Kidney epithelial cell (primary cell): ENCODE measurements at places on chromosomes 7 and 10.

DNA sequence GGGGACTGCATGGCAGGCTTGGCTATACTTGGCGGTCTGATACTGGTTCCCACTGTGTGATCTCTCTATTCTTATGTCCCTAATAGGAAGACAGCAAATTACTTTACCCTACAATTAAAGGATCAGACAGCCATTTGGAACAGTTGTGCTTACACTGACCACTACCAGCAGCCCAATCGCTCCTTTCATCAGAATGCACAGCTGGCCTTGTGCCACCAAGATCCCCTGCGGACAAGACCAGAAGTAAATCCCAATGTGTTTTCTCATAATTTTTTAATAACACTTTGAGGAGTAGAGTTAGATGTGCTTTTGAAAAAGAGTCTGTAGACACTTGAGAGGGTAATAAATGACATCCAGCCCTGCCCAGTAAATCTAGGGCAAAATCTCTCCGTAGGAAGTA, 297.2 kb upstream of the ZNF32 start:
- no peak for DNase-seq

- no peak for DNase-seq
Measured at GRCh38 chr10:36899652-36900051, 225.7 kb upstream of the ANKRD30A start.

DNA sequence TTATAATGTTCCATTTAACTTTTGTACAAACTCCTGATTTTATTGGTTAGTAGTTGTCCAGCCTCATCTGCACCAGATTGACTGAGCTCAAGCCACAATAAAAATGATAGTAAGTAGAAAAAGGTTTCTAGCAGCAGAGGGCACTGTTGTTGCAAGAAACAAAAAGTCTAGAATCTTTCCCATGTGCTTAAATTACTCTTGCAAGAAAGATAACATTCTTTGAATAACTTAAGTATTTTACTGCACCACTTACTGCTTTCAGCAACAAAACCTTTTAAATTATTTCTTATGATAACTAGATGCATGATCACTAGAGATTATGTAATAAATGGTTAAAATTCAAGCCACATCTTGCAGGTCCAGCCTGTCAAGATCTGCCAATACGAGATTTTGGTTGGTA, 27.0 kb downstream of the LMOD2 start:
- peak; percentile 38 for DNase-seq

DNA sequence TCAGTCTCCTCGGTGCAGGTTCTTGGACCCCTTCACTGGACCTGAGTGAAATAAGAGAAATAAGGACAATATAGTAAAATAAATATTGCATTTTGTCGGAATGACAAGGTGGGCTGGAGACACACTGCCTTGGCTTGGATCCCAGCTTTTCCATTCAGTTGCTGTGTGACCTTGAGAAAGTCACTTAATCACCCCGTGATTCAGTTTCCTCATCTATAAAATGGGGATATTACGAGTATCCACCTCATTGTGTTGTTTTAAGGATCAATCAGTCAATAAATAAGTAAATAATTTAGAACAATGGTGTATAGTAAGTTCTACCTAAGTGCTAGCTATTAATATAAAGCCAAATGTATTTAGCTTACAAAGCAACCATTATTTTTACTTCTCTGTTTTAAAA, 29.1 kb downstream of the HK1 start:
- no peak for DNase-seq

- DNase-seq: no peak
Measured at GRCh38 chr7:64485623-64486022, 77.2 kb downstream of the ZNF680 start.

DNA sequence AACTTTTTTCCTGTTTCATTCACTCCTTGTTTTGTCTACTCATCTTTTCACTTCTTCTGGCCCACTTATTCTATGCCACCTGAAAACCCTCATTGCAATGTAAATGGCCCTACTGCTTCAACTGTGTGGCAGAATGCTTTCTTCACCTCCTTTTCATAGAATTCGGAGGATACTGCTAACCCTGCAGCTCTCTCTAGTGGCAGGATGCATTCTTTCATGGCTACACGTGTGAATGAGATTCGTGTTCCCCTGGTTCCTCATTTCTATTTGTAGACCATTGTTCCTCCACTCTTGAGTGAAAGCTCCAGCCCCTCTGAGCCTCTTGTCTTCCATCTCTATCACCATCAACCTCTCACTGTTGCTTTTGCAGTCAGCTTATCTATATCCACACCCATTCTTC, 20.9 kb upstream of the CYP26C1 start:
- DNase-seq: no peak
